ENCODE measurements at places on chromosomes 7 and 10.

DNA sequence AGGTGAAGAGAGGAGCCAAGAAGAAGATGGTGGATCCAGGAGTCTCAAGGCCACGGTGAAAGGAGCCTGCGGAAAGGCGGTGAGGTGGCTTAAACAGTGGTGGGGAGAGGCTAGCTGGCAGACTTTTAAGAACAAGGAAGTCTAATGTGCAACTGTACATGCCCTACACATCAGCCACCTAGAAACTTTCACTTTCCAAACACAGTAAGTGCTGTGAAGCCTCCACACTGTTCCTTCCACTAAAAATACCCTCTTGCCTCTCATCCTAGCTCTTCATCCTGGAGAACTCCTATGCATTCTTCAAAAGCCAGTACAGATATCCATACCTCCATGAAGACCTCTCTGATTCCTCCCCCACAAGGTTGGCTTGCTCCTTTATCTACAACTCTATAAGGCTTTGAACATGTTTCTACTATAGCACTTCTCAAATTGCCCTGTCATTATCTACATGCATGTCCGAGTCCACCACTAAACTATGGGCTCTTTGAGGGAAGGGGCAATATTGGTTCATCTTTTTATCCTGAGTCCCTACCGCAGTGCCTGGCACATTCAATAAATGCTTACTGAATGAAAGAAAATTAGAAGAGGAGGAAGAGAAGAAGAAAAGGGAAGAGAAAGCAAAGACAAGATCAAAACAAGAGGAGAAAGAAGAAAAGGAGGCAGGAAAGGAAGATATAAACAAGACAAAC lies 54.2 kb downstream of the DNAJC12 start:
- no peak for DNase-seq

DNA sequence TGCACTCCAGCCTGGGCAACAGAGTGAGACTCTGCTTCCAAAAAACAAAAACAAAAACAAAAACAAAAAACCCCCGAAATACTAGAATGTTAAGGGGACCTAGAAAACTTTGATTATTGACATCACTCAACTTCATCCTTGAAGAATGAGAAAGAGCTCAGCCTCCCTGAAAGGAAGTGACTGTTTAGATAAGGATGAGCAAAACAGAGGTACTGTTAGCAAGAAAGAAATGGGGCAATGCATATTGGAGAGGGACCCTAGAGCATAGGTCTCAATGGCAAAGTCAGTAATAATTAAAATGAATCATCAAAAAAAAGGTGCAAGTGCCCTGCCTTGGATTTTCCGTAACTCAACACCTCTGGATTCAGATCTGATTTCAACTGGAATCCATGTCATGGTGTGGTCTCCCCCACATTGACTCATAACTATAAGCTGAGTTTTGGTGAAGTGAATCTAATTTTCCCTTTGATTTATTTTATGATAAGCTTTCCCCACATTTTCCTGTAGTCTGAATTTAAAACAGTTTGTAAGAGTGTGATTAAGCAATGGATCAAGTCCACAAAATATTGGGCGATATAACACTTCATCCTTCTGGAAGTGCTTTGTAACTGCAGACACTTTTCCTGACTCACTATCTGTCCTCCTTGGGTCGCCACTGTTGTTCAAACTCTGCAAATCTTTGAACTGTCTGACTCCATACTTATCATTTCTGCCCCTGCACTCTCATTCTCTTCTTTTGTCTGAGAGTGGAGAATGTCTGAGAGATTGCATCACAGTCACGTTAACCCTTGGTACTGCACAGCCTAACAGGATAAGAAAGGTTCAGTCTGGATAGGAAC lies 224.8 kb upstream of the LYZL1 start:
- no peak for DNase-seq

GRCh38 chr7:36390199-36391090 lies 783 bp downstream of the ANLN start:
- DNase-seq, result peak; percentile 81

DNA sequence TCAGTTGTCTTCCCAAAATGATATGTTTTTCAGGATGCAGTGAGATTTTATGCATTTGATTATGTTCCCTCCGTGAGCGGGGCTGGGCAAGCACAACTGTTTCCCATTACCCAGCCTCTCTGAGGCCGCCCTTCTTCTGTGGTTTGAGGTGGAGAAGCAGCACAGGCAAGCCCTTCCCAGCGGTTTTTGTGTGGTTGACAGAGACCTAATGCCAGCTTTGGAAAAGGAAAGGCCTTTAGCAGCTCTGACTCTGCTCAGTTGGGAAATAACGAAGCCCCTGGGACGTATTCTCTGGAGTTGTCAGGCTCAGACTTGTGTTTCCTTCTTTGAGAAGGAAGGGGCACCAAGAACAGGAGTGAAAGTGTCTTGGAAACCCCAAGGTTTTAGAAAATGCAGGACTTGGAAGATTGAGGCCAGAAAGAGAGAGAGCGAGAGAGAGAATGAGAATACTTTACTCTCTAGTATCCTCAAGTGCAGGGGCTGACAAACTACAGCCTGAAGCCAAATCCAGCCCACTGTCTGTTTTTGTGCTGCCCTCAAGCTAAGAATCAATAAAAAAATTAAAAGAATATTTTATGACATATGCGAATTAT lies 20.6 kb upstream of the PDCD4 start:
- no peak for DNase-seq

- DNase-seq, result no peak
Observed at GRCh38 chr10:7435674-7436073, 24.8 kb upstream of the SFMBT2 start.

GRCh38 chr7:46229409-46229808 lies 308.3 kb upstream of the IGFBP3 start:
- no peak for DNase-seq

DNA sequence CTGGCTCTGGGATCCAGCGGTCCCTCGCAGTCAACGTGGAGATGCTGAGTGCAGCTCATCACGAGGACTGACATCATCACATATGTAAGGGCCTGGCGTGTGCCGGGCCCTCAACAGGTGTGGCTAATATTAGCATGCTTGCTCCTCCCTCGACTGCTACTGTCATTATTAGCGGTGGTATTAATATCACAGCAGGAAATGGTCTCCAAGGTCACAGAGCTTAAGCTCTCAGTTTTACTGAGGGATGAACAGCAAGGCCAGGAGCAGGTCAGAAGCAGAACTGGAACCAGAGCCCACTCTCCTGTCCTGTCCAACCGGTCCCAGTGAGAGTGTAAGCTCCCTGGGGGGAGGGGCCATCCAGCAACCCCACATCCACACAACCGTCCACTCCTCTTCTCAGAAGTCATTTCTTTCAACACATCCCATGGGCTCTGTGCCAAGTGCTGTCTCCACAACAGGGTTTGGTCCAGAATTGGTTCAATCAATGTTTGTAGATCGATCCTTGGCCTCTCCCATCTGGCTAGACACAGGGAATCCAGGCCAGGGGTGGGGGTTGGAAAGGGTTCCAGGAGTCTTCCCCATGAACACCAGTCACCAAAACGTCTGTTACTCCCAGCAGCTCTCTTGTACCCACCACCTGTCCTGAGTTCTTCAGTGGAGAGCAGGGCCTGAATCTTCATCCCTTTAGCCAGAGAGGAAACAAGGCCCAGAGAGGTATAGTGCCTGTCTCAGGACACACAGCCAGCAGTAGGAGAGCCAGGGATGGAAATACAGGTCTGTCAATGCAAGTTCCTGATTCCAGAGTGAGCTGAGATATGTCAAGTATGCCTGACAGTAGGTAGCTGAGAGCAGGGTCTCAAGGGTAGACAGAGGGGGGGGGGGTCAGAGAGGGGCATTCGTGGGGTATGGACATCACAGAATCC lies 45.3 kb upstream of the ZMIZ1 start:
- DNase-seq, result peak; percentile 61

DNA sequence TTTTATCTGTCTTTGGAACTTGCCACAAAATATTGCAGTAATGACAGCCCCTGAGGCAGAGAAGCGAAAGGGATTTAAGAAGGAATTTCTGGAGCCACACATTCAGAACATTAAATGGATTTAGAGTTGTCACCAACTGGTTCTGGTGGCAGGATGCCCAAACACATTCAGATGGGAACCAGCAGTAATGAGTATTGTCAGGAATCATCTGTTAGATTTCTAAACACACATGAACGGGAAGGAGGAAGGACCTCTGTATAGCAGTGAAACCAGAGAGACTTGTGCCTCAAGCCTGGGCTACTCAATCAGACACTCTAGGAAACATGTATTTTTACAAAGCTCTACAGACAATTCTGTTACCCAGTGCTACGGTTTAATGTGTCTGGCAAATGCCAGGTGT lies 103.8 kb upstream of the CCNY start:
- no peak for DNase-seq
